Activated CD8-positive, alpha-beta T cell treated with anti-CD3 and anti-CD28 coated beads, Interleukin-2, amount 10 ng/mL, durations not matched to agents 7 days and 5 days (primary cell): ENCODE measurements at places on chromosomes 2 and 18. TPM values are rescaled to one million over a fixed set of nuclear protein-coding genes. Genes with fewer than 3 reads are reported as not detected.

DNA sequence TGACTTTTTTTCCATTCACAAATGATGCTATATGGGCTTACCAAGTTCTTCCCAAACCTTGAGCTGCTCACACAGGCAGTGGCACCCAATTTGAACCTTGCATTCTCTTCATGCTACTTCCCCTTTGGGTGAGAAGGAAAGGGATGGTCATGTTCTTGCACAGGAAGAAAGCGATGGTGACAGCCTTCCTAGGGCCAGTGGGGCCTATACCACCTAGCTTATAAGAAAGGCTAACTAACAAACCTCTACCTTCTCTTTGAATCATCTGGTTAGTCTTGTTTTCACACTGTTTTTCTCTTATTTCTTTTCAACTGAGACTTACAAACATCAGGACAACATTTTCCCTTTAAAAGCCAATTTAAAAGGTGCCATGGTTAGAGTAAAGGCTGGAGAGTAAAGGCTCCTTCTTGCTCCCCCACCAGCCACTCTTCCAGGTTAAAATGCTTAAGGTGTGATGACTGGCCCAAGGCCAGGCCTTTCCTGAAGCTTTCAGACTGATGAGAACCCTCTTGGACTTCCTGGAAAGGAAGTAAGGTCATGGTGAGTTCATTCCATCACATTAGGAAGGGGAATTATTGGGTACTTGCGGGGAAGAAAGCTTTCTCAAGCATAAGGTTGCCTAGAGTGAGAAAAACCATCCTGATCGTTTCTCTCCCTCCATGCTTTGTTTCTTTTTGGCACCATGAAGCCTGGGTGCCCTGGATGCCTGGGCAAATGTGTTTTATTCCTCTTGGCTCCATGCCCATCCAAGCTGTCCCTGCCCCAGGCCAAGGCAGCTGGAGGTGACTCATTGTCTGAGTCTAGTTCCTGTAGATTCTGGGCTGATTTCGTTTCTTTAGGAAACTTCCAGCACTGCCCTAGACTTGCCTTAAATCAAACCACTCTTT, 41.4 kb upstream of the ITGB6 start:
- no peak for DNase-seq

DNA sequence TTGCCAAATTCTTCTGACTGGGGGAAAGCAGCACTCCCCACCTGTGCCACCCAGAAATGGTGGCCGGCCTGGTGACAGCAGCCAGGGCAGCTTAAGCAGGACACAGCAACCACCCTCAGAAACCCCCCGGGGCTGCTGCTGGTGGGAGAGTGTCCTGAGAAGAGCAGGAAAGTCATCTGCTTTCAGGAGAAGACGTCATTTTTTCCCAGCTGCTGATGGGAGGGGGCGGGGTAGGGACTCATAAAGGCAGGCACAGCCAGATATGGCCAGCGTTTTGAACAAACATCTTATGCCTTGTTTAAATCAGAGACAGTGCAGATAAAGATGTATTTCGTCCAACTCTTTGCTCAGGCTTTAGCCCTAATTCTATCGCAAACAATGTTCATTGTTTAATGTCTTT, 139.5 kb downstream of the LRRC30 start:
- DNase-seq: no peak

- no peak for DNase-seq
Measured at GRCh38 chr2:128286011-128286721, 32.5 kb downstream of the HS6ST1 start.

DNA sequence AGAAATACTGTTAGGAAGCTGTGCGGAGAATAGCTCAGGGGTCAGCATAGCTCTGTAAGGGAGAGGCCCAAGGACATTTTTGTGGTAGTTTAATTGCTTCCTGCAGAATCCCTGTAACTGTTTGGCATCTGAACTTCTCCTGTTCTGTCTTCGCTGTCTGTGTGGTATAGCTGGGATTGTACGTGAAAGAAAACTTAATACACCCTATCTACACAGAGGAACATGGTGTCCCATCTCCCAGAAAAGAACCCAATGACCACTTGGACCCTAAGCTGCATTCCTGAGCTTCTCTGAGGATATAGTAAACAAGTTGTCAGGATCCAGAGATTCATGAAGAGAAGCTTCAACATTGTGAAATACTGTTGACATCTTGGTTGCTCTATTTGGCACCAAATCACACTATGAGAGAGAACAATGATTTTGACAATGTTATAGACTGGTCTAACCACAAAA, 81.3 kb downstream of the CDC42EP3 start:
- DNase-seq: no peak

DNA sequence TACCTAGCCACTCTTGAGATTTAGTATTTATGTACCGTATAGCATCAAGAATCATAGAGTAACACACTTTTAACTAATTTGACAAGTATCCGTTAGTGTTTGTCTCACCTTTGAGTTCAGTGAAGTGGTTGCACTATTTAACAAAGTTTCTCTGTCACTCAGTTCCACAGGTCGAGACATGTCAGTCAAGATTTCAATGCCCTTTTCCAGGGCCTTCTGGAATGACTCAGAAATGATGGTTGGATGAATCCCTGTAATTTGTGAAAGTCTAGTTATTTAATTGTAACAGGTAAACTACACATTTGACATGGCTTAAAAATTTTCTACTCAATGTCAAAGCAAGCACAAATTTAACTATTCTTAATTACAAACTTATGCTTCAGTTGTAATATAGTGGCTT, 9.7 kb downstream of the CCT4 start:
- no peak for DNase-seq

DNA sequence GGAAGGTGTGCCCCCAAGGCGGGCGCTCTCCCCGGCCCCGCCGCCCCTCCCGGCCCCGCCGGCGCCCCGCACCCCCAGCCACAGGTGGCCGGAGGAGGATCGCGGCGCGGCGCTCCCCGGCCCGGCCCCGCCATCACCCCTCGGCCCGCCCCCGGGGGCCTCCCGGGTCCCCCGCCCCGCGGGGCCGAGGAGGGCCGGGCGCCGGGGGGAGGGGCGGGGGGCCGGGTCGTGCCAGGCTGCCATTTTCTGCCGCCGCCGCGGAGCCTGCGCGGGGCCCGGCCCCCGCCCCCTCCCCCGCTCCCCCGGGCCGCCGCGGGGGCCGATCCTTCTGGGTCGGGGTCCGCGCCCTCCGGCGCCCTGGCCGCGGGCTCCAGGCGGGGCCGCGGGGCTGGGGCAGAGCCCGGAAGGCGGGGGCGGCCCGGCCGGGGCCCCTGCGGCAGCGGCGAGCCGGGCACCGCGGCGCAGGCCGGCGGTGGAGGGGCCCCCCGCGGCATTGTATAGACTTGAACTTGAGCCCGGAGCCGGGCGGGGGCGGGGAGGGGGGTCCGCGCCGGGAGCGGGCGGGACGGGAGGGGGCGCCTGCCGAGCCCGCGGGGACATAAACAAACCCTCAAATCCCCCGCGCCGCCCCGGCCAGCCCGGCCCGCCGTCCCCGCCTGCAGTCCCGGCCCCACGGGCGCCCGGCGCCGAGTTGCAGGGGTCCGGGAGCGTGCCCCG, 556 bp downstream of the DNMT3A start:
- no peak for DNase-seq

GRCh38 chr2:39836638-39837037, 57.6 kb upstream of the THUMPD2 start:
- no peak for DNase-seq

SERPINE2 gene
- 22.2 TPM for total RNA-seq
